ENCODE measurements at places on chromosomes 6 and 20.

- DNase-seq = no peak
Measured at GRCh38 chr6:54646069-54646950, 200.3 kb upstream of the FAM83B start.

DNA sequence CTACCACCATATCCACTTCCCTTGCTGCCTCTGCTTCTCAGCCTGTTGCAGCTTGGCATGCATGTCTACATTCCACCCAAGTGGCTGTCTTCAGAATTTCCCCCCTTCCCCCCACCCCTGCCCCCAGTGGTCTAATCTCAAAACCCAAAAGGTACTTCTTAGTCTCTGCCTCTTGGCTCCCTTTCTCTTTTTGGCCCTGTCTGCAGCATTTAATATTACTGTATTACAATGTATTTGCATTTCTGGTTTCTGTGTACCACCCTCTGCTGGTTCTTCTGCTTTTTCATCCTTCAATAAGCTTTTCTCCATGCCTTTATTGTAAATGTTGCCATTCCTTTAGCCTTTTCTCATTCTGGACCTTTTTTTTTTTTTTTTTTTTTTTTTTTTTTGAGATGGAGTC, 43.0 kb downstream of the RPRD1B start:
- no peak for DNase-seq

DNA sequence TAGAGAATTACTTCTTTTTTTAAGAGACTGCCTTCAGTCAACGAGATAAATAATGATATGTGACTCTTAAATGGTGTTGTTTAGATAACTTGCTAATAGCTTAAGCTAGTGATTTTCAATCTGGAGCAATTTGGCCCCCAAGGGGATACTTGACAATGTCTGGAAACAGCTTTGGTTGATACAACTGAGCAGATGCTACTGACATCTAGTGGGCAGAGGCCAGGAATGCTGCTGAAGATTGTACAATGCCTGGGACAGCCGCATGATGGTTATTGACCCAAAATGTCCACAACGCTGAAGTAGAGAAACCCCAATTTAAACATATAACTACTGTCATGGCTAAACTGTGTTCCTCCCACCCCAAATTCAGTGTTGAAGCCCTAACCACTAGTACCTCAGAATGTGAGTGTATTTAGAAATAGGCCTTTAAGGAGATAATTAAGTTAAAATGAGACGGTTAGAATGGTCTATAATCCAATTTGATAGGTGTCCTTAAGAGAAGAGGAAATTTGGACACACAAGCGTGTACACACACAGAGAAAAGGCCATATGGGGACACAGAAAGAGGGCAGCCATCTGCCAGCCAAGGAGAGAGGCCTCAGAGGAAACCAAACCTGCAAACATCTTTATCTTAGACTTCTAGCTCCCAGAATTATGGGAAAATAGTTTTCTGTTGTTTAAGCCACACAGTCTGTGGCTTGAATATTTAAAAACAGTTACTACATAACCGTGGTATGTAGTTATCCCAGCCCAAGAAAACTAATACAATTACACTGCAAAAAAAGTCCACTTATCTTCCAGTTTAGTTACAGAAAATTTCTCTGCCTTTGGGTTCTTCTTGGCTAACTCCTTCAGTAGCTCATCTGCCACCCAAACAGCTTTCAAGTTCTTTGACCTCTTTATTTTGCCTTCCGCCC, 22.2 kb downstream of the RWDD2A start:
- DNase-seq = no peak

GRCh38 chr6:56541030-56541600, 101.6 kb downstream of the DST start:
- no peak for DNase-seq

DNA sequence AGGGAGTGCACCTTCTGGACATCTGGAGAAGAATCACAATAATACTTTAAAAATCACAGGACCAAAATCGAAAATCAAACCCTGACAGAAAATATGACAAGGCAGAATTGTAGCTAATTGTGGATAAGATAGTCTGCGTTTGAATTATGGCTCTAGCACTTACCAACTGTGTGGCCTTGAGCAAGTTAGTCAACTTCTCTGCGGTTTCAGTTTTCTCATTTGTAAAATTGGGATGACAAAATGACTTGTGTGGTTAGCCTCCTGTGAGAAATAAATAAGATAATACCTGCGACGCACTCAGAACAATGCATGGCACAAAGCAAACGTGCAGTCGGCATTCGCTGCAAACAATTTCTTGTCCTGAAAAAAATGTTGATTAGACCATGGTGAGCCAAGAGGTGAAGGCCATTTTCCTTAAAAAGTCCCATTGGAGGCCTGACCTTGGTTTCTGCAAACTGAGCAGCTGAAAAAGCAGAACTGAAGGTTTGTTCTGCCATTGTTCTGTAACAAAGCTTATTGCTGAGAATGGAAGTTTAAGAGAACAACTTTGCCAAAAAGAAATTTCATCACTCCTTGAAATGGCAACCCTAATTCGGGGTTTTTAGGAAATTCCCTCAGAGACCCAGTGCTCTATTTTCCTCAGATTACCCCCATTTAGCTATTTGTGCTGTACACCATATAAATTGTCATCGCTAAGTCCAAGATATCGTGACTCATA, 266.3 kb downstream of the ERMARD start:
- DNase-seq = no peak

DNA sequence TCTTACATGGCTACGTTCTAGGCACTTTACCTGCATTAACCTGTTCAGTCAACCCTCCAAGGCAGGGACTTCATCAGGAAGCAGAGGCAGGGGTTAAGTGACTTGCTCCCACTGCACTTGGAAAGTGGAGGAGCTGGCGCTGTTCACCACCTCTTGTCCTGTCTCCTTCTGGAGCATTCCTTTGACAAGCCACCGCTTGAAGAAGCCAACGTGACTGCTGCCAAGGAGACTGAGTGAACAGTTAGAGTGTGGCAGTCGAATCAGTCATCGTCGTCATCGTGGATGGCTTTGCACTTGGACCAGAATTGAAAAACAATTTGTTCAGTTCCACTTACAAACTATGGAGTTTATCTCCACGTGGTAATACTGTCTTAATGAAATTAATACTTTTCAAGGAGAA, 60.9 kb downstream of the TULP4 start:
- DNase-seq = no peak

DNA sequence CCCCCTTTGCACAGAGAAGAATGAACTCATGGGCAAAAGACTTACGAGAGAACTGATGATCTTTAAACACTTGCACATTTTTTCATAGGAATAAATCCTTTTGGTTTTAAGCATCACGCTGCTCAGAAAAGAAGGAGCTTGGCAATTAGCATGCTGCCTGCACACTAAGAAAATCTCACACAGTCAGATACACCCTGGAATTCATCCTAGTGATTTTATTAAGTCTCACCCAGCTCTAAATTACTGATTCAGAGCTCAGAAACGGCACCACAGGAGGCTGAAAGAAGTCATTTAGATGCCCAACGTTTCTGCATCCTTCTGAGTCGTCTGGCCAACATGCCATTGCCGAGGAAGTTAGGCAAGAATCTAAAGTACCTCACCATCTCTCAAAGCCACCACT, 18.0 kb upstream of the NRSN1 start:
- no peak for DNase-seq

- no peak for DNase-seq
Measured at GRCh38 chr20:49400410-49400809, 82.1 kb downstream of the KCNB1 start.

DNA sequence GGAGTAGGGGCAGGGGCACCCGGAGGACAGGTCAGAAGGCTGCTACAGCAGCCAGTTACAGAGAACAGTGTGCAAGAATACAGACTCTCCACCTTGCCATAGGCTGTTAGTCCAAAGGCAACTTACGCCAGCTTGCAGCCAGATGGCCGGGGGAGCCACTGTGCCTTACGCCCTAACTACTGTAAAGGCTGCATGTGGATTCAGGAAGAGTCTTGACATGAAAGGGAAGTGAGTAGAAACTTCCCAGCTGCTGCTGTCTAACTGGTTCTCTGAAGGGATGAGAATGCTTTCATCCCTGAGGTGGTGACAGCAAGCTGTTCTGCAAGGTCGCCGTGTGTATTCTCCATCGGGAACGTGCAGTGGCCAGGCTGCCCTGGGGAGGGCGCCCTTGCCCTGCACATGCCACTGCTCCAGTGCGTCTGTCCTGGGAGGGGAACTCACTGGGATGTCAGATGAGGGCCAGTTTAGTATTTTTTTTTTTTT, 46.1 kb downstream of the LYRM4 start:
- peak; percentile 23 for DNase-seq

DNA sequence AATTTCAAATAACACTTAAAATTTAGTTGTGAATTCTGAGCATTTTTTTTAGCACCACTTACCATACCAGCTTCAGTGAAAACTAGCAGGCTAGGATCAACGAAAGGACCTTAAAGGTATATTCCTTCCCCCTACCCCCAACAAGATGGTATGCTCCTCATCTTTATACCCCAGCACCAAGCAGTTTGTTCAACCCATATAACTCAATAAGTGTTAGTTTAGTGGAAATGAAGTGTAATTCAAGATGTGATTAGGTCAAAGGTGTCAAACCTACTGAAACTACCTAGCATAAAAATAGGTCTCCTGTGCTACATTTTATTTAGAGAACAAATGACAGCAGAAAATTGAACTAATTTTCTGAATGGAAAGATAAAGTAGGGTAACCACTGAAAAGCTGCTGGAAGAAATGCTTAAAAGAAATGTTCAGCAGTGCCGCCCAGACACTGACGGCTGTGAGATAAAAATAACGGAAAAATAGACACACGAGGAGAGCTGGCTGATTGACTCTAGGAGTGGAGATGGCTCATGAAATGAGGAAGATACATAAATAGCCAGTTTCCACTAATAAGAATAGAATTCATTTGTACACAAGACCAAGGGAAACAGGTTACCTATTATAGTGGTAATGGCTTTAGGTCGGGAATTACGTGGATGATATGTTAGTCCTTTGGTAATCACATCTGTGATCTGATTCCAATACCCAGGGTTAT, 94.8 kb downstream of the IPCEF1 start:
- DNase-seq = no peak

GRCh38 chr6:19535351-19535750, 301.8 kb upstream of the ID4 start:
- DNase-seq = no peak

DNA sequence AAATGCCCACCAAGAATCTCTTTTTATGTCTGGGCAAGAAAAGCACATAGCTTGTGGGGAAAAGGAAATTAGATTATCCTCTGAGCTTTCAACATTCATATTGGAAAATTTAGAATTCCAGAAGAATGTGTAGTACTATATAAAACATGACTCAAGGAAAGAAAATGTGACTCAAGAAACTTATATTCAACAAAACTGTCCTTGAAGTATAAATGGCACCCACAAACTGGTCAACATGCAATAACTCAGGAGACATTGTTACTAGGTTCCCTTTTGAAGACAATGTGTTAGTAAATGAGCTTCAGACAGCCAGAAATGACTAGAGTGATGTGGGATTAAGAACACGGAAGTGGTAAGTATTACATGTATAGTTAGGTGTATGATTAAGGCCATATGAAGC, 26.1 kb upstream of the TINAG start:
- no peak for DNase-seq

- no peak for DNase-seq
Measured at GRCh38 chr6:36578431-36578830, 15.7 kb upstream of the SRSF3 start.

DNA sequence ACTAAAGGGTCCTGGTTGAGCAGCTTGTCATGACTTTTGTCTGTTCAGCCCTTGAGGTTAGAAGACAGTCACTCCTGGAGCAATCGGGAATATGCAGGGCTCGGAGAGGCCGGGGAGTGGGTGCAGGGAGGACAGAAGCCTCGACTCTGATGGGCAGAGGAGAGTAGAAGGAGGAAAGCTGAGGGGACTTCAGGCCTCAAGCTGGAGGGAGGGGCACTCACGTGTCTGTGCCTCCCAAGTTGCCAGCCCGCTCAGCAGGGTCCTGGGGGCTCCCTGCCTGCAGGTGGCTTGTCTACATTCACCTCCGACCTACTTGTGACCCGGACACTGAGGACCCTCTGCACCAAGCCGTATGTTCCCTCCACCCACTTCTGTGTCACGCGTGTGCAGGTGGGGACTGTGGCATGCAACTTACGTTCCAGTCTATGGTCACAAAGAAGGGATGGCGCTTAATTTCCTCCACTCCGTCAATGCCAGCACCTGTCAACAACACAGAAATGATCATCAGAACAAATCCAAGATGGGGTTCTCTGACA, 86.8 kb upstream of the MPC1 start:
- no peak for DNase-seq

DNA sequence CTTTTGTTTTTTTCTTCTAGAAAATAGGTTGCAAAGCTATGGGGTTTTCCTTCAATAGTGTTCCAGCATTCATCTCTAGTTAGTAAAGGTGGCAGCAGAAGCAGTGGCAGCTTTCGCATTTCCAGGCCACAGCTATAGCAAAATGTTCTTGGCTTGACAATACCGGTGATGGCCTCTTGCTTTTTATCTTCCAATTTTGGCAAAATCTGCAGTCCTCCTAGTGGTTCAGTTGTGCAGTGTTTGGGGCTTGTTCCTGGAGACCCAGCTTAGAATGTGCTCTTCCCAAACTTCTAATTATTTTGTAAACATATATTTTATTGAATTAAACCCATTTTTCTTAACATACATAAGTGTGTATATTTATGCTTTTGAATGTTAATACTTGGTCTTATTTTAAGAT, 370.6 kb upstream of the MAN1A1 start:
- DNase-seq = no peak

GRCh38 chr6:81894306-81894705, 141.8 kb upstream of the TENT5A start:
- no peak for DNase-seq

DNA sequence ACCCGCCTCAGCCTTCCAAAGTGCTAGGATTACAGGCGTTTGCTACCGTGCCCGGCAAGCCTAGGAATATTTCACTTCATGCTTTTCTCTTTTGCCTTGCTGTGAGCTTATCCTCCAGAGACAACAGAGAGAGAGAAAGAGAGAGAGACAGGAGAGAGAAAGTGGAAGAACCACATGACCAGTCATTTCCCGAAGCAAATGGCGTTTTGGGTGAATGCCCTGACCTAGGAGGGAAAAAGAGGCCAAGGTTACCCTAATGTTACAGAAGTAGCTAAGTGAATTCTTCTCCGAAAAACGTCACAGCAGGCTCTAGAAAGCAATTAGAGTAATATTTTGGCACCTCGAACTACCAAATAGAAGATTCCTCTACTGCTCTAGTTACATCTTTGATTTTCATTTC, 9.1 kb downstream of the SGK1 start:
- DNase-seq = no peak

DNA sequence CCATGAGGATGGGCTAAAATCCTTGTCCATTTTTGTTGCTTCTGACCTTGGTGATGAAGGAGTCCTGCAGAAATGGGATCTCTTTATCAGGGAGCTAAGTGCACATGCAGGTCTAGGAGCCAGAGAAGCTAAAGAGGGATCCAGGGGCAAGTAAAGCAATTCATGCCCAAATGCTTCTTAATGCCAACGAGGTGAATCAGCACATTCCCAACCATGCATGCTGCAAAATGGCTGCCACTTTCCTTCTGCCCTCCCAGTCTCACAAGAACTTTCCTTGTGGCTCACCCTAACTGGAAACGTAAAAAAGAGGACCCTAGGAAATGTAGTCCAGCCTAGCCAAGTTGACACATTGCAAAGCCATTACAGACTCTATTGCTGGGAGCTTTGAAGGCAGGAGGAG, 298.4 kb downstream of the MAFB start:
- DNase-seq = peak; percentile 23

Measured in NT2/D1 (cell line).